ENCODE measurements at places on chromosomes 5 and 9. TPM values are rescaled to one million over a fixed set of nuclear protein-coding genes. Genes with fewer than 3 reads are reported as not detected.

GRCh38 chr9:24035816-24036215 is 209.8 kb upstream of the ELAVL2 start:
- DNase-seq: no peak

GRCh38 chr5:76683816-76684731 is 31.9 kb upstream of the F2R start:
- no peak for DNase-seq

- DNase-seq: no peak
Measured at GRCh38 chr5:96962540-96962991, 26.7 kb downstream of the LNPEP start.

GRCh38 chr9:14089051-14089803 is 224.7 kb downstream of the NFIB start:
- DNase-seq: no peak

PDE8B gene
- 0.07 TPM for total RNA-seq

ZNF367 gene
- 18.5 TPM for total RNA-seq

NR5A1 gene
- total RNA-seq: not detected

Measured in M059J (cell line).